ENCODE measurements at places on chromosomes 6 and 20. TPM values are rescaled to one million over a fixed set of nuclear protein-coding genes. Genes with fewer than 3 reads are reported as not detected.

Gene HNF4A
- 0.31 TPM for total RNA-seq

GRCh38 chr20:39524371-39524911 is 562.3 kb downstream of the DHX35 start:
- no peaks in the 10 kb centered on the region for H3K4me1 ChIP-seq
- no peaks in the 10 kb centered on the region for H3K36me3 ChIP-seq
- DNase-seq: no peak
- H3K27ac ChIP-seq: no peak overlapping the region

GRCh38 chr6:91482498-91482897 is 895.6 kb upstream of the MAP3K7 start:
- no peak overlapping the region for H3K27ac ChIP-seq
- H3K4me3 ChIP-seq: no peak overlapping the region
- H3K27me3 ChIP-seq: no peaks in the 10 kb centered on the region
- no peaks in the 10 kb centered on the region for H3K4me1 ChIP-seq
- no peaks in the 10 kb centered on the region for H3K36me3 ChIP-seq
- no peak for DNase-seq

- no peak for DNase-seq
- no peaks in the 10 kb centered on the region for H3K4me1 ChIP-seq
- no peak overlapping the region for H3K4me3 ChIP-seq
- H3K27ac ChIP-seq: no peak overlapping the region
- H3K36me3 ChIP-seq: no peaks in the 10 kb centered on the region
These were observed 317.0 kb downstream of the ZFAND3 start for GRCh38 chr6:38136547-38136946.

DNA sequence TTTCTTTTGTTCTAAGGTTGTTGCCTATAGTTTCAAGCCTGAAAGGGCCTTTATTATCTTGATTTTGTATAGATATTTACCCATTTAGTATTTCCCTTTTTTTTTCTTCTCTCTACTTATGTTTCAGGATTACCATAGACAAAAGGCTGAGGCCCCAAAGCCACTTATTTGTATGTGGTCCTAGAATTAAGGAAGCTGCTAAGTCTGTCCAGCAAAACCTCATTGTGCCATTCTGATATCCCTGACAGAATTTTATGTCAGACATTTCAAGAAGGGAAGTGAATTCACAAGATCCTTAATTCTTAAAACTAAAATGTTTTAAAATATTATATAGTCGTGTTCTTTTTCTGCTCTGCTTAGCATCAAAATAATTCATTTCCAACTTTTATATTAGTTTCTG is 6.9 kb downstream of the HAO1 start:
- no peak overlapping the region for H3K4me3 ChIP-seq
- DNase-seq: no peak
- no peaks in the 10 kb centered on the region for H3K27me3 ChIP-seq
- H3K36me3 ChIP-seq: no peaks in the 10 kb centered on the region

GRCh38 chr6:119255492-119255891 is 94.1 kb downstream of the MAN1A1 start:
- no peak for DNase-seq
- H3K36me3 ChIP-seq: no peaks in the 10 kb centered on the region
- H3K27ac ChIP-seq: no peak overlapping the region
- no peaks in the 10 kb centered on the region for H3K4me1 ChIP-seq
- no peaks in the 10 kb centered on the region for H3K27me3 ChIP-seq

Data from adrenal gland (tissue), 19 donors.